ENCODE measurements at places on chromosomes 6 and 20. TPM values are rescaled to one million over a fixed set of nuclear protein-coding genes. Genes with fewer than 3 reads are reported as not detected.

Gene C6orf15
- polyA plus RNA-seq, result not detected

Gene LAMP5
- 0.38 TPM for polyA plus RNA-seq

Gene PSORS1C1
- 6.8 TPM for polyA plus RNA-seq

Gene CALHM4
- polyA plus RNA-seq, result not detected

Gene LAMA5
- polyA plus RNA-seq, result 162 TPM

Gene FABP7
- polyA plus RNA-seq, result not detected

Gene IL17F
- polyA plus RNA-seq, result not detected

Gene GPSM3
- polyA plus RNA-seq, result 12.8 TPM

Gene TGM3
- polyA plus RNA-seq, result not detected

Gene ZNF341
- 3.1 TPM for polyA plus RNA-seq

Gene ANKEF1
- 0.75 TPM for polyA plus RNA-seq

Gene BIRC7
- polyA plus RNA-seq, result 0.18 TPM

Gene CSE1L
- 34.4 TPM for polyA plus RNA-seq
